SIG-M5 (cell line): ENCODE measurements at places on chromosomes 4 and X.
A peak's percentile ranks its signal among the peaks of the same experiment; 100 is the strongest.

DNA sequence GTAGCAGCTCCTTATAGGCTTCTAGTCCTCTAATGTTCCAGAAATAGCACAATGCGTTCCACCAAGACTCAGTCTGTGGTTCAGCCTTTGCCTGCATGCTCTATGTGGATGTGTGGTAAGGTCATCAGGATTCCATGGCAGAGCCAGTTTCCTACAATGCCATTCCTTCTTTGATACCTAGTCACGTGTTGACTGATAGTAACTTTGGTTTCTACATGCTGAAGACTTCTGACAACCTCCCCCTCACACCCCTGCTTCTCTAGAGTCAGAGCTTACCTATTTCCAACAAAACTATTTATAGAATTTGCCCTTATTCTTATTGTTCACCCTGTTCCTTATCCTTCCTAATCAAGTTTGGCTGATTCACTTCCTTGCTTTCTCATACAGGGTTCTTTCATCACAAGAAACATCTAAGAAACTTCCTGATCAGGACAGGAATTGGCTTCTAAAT, 81.1 kb downstream of the CT47B1 start:
- no peak for DNase-seq

GRCh38 chr4:74714611-74715130, 79.7 kb downstream of the BTC start:
- DNase-seq = no peak

DNA sequence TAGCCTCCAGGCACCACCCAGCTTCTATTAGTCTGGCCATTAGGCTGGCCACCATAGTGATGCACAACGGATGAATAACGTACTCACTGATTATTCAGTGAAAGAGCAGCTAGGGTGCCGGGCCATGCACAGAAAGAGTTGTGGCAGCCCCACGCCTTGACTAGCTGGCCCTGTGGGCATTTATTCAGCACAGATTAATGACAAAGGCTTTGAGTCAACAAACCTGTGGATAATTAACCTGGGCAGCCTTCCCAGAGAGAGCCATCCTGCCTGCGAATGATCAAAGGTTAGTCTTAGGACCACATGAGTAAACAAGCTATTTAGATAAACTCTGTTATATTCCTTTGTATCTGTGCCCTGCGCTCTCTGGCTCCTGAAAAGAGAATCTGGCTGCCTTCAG, 37.2 kb downstream of the MAP9 start:
- no peak for DNase-seq

DNA sequence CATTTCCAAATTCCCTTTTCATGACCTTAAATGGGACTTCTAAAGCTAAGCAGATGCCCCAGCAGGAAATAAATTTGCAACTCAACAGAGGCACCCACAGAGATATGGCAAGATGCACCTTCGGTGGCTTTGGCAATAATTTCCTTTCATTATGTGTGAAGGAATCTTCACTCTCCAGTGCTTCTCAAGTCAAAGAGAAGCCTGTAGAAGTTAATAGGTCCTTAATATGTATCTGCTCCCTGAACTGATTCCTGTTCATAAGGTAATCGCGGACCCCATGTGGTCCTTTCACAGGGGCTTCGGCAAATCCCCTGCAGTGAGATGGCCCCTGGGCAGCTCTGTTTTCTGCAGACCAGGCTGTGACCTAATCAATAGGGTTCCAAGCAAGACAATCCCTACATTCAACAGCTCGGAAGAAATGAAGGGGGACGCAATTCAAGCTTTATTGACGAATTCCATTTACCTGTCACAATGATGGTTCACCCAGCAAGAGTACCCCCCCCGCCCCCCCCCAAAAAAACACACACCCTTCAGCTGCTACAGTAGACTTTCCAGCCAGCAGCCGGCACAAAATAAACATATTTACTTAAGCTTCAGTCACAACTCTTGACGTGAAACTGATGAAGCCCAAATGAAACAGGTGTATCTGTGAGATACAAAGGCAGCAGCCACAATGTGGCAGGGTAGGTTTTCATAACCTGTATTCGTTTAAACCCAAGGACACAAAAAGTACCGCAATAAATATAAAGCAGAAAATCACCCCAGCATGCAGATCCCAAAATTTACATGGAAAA, 35.3 kb downstream of the FAT1 start:
- DNase-seq = no peak

GRCh38 chr4:117773064-117773936, 261.0 kb upstream of the NDST3 start:
- no peak for DNase-seq

DNA sequence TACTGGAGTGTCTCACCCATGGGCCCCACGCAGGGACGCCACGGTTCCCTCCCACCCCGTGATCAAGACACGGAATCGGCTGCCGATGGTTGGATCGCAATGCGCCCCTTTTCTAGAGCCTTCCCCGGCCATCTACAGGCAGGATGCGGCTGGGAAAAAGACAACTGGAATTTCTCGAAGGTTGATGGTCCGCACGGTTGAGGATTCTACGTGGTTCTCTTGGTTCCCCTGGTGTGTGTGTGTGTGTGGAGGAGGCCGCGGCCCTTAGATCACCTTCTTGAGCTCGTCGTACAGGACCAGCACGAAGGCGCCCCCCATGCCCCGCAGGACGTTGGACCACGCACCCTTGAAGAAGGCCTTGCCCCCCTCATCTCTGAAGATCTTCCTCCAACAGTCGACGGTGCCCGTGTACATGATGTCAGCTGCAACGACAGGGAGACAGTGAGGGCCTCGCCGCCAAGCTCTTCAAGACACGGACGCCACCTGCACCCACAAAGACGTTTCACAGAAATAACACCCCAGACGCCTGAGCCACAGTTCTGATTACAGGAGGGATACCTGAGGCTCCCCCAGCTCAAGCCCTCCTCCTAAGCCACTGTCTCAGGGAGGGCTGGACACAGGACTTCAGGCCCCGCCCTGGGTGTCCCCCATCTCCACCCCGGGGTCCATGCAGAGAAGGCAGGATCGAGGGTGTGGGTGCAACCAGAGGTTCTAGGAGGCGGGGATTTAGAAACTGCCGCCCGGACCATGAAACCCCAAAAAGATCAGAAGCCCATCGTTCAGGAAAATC, 5.4 kb downstream of the SLC25A6 start:
- DNase-seq = no peak

GRCh38 chr4:5964030-5964429, 54.2 kb downstream of the C4orf50 start:
- DNase-seq = no peak

DNA sequence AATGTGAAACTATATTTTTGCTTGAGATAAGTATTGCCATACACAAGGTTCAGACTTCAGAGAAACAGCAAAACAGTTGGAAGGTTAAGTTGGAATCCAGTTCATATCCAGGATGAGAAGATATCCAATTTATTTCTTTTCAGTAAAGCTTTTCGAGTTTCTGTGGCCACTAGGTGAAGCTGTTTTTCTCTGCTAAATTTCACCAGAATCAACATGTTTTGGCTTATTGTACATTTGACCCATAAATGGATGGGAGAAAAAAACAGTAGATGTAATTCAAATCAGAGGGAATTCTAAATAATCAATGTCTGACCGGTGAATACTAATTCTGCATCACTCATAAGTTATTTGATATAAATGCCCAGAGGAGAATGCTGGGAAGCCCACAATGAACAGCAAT, 9.1 kb upstream of the METTL14 start:
- no peak for DNase-seq

DNA sequence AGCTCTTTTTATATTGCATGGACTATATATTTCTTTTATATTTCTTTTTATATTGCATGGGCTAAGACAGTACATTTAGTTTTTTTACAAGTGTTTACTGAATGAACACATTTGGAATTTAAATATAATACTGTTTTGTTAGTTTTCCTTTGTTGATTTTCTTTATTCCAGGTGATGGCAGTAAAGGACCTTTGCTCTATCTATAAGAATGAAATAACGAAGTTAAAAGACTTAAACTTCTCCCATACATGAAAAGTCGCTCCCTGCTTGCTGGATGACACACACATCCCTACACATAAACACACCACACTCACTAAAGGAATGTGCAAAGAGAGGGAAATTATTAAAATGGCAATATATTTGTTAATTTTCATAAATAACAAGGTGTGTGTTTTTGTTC, 102.5 kb upstream of the ANXA10 start:
- DNase-seq = no peak

DNA sequence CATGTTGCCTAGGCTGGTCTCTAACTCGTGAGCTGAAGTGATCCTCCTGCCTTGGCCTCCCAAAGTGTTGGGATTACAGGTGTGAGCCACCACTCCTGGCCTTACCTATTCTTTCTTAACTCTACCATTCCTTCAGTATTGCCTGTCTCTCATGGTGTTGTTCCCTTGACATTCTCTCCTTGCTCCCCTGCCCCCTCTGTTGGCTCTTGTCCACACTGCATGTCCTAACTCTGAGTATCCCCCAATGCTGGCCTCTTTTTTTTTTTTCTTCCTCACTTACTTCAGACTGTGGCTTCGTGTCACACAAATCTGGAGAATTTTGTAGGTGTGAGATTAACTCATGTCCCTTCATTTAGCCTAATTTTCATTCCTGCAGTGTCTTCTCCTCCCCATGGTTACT, 22.9 kb upstream of the FRMPD4 start:
- DNase-seq = no peak

DNA sequence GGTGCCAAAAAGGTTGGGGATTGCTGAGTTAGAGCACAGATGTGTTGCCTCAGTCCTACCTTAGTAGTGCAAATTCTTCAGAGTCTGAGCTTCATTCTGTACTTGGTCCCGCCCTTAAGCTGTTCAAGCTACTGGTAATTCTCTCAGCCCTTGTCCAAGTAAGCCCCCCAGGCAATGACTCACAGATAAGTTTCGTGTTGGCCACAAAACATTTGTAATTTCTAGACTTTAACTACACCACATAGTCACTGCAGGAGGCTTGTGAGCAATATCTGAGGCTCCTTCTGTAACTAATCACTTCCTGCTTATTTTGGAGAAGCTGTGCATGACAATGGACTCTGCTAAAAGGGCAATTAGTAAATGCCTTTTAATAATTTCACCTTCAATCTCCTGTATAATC, 1420.5 kb downstream of the PCDH7 start:
- DNase-seq = peak; percentile 63

DNA sequence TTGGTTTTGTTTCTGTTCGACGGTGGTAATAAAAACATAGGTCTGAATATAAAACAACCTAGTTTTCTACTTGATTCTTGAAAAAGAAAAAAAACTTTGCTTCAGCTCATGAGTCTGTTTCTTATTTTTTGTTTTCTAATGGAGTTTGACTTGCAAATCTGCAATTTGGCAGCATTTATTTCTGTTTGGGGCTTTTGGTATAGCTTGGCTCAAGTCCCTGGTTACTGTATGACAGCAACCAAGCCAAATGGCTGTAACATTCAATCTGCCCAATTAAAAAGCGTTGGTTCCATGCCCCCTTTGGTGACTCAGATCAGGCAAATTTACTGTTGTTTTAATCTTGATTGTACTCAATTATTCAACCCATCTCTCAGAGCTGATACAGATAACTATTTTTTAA, 263.4 kb downstream of the GRIA3 start:
- no peak for DNase-seq

DNA sequence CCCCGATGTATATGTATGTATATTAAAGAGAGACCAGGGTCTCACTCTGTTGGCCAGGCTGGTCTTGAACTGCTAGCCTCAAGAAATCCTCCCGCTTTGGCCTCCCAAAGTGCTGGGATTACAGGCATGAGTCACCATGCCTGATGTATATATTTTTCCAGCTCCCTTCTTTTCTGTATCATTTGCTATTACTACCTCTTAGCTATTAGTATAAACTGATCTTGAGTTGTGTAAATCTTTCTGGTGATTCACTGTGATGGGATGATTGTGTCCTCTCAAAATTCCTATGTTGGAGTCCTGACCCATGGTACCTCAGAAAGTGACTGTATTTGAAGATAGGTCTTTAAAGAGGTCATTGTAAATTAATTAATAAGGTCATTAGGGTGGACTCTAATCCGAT, 53.1 kb downstream of the HPRT1 start:
- no peak for DNase-seq

DNA sequence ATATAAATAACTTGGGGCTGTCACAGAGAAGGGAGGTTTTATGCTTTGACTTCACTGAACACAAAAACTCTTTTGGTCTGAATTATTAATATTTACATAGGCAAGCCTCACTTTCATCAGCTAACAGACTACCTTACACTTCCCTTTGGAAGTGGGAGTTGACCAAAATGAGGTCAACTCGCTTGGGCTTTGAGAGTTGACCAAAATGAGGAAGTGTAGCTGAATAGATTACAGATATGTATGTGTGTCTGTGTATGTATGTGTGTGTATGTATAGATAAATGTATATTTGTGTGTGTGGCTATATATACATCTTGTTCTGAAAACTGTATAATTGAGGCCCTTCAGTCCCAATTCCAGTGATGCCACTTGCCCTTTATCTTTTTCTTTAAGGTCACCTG, 113.3 kb upstream of the IL13RA1 start:
- no peak for DNase-seq

- DNase-seq = no peak
Observed at GRCh38 chrX:134246282-134246681, 9.3 kb downstream of the CCDC160 start.

GRCh38 chrX:9515973-9516538, 51.2 kb downstream of the TBL1X start:
- DNase-seq = no peak

DNA sequence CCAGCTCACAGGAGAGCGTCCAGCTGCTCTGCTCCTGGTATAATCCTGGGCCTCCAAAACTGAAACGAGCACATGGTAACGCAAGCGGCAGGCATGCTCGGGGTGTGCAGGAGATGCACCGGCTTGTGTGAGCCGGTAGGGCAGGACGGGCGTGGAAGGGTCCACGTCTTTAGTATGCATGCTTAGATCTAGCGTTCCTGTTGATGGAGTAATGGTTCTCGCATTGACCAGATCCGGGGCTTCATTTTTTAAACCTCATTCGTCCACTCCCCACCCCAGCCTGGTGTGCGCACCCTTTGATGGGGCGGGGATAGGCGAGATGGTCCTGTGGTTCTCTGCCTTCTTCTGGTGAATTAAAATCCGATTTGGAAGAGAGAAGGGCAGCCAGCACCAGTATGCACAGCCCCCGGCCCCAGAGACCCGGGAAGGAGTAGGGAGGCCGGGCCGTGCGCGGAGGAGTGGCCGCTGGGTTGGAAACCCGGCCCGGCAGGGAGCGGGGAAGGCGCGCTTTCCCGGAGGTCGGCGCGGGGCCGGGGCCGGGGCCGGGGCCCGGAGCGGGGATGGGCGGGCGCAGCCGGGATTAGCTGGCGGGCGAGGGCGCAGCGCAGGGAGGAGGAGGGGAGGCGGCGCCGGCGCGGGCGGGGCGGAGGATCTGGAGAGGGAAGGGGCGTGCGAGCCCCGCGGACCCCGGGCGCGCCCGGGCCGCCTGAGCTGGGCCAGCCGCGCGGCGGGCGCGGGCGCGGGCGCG, 39.9 kb downstream of the FAM149A start:
- DNase-seq = no peak
